8988T (cell line): ENCODE measurements at places on chromosomes 6 and 20.

DNA sequence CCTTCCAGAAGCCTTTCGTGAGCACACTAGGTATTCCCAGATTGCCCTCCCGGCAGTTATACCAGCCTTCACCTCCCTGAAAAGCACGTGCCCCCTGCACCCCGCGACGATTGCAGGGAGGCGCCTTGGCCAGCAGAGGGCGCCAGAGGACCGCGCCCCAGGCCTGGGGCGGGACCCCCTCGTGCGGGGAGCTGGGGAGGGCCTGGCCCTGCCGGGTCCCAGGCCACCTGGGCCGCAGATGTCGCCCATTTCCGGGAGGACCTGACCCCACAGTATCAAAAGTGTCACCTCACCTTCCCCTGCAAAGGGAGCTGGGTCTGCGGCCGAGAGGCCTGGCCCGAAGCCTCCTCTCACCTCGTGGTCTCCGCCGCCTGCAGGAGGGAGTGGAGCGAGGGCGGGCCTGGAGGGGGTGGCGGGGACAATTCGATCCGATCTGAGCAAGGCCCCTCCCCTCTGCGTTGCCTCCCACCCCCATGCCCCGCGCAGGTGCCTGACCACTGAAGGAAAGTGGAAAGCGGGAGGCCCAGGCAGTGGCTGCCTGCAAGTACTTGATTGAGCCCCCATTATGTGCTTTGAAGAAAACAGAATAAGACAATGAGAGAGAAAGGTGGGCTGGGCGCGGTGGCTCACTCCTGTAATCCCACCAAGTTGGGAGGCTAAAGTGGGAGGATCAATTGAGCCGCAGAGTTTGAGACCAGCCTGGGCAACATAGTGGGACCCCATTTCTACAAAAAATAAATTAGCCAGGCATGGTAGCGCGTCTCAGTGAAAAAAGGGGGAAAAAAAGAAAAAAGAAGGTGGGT is 3.5 kb upstream of the SNAI1 start:
- DNase-seq = peak; percentile 90

DNA sequence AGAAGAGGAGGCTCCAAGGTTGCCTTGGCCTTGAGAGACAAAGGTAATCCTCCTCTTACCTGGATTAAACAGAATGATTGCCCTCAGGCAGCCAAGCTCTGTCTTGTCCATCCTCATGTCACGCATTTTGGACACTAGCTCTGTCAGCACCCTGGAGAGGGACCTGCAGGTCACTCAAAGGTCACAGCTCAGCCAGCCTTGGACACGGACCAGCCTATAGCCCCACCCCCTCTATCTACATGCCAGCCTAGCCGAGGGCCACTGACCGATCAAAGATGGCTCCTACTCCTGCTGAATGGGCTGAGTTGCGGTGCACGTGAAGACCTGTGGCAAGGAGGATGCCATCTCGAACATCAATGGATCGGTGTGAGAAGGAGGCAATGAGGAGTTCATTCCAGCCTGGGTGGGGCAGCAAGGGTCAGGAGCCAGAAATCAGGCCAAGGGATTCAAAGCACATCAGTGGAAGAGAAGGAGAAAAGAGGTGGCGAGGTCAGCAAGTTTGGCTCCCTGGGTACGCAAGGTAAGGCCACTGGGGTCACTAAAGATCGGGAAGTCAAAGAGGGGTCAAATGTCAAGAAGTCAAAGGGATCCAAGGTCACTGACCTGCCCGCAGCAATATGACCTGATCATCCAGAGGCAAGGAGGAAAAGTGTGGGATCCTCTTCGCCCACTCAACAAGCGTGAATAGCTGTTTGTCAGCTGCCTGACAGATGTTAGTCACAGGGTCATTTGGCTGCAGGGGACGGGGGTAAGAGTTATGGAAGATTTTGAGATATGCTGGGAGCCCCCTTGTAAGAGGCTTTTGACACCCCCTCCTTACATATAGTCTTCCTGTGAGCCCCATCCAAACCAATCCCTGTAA is 3.3 kb upstream of the COL11A2 start:
- no peak for DNase-seq

DNA sequence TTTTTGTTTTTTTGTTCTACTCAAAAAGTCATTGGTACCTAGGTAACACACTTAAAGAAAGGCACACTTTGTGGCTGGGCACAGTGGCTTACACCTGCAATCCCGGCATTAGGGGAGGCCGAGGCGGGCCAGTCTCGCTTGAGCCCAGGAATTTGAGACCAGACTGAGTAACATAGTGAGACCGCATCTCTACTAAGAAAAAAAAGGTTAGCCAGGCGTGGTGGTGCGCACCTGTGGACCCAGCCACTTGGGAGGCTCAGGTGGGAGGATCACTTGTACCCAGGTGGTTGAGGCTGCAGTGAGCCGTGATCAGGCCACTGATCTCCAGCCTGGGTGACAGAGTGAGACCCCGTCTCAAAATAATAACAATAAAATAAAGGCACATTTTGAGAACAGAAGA is 67.4 kb upstream of the BHLHE23 start:
- no peak for DNase-seq

GRCh38 chr6:138817799-138818198 is 21.9 kb downstream of the ECT2L start:
- no peak for DNase-seq

DNA sequence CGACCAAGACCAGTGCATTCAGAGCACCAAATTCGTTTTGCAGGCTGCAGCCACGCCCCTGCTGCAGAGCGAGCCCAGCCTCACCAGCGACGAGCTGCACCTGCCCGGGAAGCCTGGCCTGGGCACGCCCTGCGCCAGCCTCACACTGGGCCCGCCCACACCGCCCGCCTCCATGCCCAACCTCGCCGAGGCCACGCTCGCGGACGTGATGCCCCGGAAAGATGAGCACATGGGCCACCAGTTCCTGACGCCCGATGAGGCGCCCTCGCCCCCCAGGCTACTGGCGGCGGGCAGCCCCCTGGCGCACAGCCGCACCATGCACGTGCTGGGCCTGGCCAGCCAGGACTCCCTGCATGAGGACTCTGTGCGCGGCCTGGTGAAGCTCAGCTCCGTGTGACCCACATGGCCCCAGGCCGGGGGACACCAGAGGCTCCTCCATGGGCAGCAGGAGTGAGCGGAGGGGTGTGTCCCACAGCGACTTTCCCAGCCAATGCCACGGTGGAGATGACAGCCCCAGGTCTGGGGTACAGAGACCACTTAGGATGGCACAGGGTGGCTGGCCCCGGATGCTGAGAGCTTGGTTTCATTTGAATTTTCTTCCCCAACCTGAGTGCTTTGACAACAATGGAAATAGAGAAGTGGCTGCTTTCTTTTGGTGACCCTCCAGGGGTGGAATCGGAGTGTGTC is 150.2 kb upstream of the SNX9 start:
- DNase-seq = no peak

DNA sequence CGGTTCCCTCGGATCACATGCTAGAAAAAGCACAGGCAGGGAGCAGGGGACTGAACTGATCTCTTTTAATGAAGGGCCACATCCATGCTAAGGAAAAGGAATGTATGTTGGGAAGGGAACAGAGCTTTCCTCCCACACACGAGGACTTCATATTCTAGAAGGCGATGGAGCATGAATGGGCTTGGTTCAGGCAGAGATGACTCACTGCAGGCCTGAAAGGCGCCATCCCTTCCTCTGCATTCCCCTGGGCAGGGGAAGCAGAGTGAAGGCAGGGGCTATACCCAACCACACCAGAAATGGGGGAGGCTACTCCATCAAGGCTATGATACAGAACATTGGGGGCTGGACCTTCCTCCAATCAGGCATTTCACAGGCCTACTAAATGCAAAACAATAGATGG is 30.6 kb downstream of the ELMO2 start:
- DNase-seq = no peak

GRCh38 chr6:146357578-146358430 is 185.8 kb upstream of the RAB32 start:
- DNase-seq = no peak

- peak; percentile 56 for DNase-seq
Measured at GRCh38 chr6:35259948-35260590, 534 bp downstream of the ZNF76 start.

GRCh38 chr6:43347444-43347843 is 22.0 kb downstream of the ZNF318 start:
- DNase-seq = no peak

DNA sequence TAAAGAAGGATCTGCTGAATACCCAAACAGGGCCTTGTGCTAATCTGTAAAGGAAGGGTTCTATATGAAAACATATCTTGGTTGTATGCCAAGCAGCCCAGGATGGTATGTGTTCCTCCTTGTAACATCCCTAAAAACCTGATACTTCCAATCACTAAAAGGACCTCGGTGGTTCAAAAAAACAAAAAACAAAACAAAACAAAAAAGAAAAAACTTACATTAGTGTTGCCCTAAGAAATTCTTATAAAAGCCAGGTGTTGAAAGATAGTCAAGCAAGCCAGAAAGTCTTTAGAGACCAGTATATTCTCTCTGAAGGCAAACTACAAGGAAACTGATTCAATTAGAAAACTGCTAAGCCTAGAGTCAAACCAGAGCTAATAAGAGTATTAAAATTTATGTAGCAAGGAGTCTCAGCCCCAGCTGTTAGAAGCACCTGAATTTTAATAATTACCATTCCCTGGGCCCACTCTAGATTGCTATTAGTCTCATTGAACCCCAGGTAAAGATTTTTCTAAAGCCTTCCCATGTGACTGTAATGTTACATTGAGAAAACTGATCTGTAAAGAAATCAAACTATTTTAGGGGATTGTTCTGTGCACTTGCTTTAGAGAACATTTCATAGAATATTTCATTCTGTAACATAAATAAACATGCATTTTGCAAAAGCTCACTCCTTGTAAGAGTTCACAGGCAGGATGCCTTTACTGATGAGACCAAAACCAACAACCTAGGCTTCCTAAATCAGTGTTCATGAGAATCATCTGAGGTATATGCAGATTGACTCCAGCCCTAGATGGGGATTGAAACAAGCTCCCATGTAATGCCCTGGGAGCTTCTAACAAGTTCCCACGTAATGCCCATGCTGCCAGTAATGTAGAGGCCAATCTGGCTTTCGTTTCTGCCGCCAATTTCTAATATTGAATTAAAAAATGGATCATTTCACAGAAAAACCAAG is 95.2 kb upstream of the BTN3A2 start:
- DNase-seq = no peak

DNA sequence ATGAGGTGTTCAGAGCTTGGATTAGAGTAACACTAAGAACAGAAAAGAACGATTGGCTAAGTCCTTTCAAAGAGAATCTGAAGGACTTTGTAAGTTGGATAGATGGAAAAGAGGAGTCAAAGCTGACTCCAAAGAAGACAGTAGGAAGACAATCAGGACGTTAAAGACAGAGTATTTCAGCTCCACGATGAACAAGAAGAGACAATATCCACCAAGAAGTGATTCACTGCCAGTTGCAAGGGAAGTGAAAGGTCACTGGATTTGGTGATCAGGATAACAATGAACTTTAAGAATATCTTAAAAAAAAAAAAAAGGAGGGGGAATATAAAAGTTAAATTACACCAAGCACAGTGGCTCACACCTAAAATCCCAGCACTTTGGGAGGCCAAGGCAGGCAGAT is 17.9 kb downstream of the REPS1 start:
- no peak for DNase-seq

DNA sequence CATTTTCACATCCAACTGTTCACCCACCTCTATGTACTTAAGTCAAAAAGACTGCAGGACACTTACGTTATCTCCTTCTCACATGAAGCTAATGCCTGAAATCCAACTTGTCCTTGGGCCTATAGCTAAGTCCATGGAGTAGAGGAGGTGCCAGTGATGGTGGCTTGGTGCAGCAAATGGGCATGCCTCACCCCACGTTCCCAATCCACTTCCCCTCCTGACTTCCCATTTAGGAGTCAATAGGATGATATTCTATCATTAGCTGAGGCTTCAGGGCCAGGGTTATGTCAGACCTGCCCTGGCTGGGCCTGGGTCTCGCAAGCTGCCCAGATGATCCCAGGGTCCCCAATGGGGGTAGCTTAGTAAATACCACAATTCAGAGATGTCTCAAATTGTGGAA is 410.4 kb downstream of the MAFB start:
- no peak for DNase-seq

DNA sequence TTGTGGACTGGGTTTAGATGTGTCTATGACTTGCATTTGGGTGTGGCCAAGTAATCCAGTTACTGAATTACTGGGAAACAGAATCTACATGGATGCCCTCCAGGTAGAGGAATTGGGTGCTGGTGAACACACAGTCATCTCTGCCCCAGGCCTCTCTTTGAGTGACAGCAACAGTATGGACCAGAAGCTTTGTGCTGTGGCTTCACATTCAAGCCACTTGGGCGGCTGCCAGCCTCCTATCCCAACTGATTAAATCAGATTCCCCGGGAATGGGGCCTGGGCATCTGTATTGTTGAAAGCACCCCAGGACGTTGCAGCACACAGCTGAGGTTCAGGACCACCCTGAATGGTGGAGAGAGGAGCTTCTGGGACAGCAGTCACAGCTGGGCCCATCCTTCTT is 144.6 kb downstream of the DHX35 start:
- no peak for DNase-seq

DNA sequence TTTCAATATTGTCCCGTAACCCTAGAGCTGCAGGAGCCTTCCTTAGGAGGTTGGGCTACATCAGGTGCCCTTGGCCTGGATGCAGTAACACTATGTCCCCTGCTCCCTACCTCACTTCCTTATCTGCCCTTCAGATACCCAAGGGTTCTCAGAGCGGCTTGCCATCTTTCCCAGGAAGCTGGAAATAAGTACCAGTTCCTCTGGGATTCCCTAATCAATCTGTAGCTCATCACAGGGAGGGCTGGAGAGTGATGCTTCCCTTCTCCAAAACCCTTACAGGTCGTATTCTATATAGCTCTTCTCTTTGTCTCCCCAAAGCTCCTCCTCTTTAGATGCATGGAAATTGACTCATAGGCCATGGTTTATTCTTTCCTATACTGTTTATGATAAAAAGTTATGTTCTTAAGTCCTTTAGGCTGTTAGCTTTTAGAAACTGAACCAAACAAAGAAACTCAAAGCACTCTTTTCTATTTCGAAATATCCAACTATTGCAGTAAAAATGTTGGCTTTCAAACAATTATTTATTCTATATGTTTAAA is 4.2 kb downstream of the MYCT1 start:
- no peak for DNase-seq

DNA sequence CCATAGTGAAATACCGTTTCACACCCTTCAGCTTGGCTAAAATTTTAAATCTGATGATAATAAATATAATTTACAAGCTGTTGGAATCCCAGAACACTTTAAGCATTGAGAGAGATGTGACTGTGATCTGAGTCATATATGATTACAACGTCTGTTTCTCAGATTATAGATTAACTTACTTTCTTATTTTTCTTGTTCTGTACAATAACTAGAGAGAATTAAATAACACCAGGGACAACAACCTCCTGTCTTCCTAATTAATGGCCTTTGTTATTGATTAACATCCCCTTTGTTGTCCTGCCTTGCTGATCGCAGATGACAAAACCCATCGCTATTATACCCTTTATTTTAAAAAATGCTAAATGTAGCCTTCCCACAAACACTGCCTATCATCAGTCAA is 87.8 kb upstream of the EZR start:
- no peak for DNase-seq
